HT1080 (cell line): ENCODE measurements at places on chromosomes 3 and 15. TPM values are rescaled to one million over a fixed set of nuclear protein-coding genes. Genes with fewer than 3 reads are reported as not detected.
A peak's percentile ranks its signal among the peaks of the same experiment; 100 is the strongest.

DNA sequence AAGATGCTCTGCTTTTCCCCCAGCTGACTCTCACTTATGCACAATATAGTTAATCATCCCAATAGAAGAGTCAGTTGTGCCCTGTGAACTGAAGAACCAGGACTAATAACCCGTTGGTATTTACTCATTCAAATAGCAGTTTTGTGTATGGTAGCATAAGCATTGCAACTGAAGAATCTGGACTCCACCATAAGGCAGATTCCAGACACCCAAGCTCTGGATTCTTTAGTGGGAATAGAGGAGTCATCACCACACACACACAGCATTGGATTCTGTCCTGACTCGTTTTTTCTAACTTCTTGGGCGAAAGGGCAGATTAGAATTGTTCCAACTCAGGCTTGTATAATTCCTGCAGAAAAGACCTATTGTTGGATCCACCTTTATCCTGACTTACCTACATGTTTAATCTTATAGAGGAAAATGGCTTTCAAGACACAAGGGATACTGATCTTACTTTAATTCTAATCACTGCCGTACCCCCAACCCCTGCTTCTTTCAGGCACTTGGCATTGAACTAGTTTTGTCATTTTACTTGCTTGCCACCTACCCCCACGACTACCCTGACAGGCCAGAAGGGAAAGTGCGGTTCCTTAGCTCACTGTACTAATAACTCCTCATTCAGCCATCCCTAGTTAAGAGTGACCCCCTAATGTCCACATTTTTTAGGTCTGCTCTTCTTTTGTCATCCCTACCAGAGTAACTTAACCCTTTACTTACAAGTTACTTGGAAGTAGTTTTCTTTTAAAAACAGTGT lies 42.3 kb downstream of the NKIRAS1 start:
- no peak for DNase-seq

GRCh38 chr3:150132101-150132749 lies 161.5 kb upstream of the PFN2 start:
- peak; percentile 55 for DNase-seq

- no peak for DNase-seq
Measured at GRCh38 chr15:99632521-99632920, 66.7 kb downstream of the MEF2A start.

DNA sequence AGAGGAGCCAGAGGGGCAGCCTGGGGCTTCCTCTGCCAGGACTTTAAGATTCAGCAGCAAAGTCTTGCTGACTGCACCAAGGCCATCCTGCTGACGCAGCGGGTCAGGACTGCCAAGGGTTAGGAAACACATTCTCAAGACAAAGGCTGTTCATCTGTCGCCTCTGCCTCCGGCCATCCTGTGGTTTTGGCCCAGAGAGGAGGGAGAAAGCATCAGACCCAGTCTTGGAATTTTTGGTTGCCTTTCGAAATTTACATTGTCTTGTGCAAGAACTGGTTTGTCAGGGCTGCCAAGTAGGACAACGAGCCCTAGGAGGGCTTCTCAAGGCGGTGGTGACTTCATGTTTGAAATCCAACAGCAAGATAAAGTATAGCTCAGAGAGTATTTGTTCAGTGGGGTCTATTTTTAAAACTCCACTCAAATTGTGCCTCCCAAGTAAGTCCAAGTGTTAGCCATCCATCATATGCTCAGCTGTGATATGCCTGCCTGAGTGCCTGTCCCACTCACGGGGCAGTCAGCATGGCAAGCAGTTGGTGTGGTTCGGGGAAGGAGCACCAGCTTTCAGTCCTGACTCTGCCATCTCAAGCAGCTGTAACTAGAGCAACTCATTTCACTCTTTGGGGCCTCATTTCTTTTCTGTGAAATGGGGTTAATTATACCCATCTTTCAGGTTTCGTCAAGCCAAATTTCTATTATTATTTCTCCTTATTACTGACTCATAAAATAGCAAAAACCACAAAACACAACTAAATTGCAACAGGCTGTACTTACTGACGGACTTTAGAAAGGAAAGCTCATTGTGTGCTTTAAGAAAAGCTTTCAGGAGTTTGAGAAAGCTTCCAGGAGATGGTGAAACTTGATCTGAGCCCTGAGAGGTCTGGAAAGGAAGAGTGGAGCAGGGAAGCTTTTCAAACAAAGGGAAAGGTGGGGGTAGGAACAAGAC lies 42.4 kb upstream of the RHO start:
- peak; percentile 75 for DNase-seq

GOLGA8N gene
- 0.33 and 0.80 TPM in 2 replicates for total RNA-seq

- DNase-seq: peak; percentile 10
Measured at GRCh38 chr3:118729546-118729945, 305.1 kb downstream of the IGSF11 start.

GRCh38 chr3:177536873-177537272 lies 339.6 kb upstream of the TBL1XR1 start:
- no peak for DNase-seq

GRCh38 chr15:34109797-34110663 lies 8.1 kb downstream of the PGBD4 start:
- peak; percentile 47 for DNase-seq

LRRC2 gene
- 0.19 and 0.20 TPM in 2 replicates for total RNA-seq

SST gene
- total RNA-seq: not detected in 2 replicates

LMAN1L gene
- 0.05 TPM in 1 of 2 replicates, not detected in the other for total RNA-seq

TCF12 gene
- 66.5 and 96.2 TPM in 2 replicates for total RNA-seq

CLN6 gene
- 36.2 and 62.8 TPM in 2 replicates for total RNA-seq

- peak; percentile 81 for DNase-seq
Measured at GRCh38 chr3:160003520-160004128, 15.0 kb downstream of the IL12A start.

LYZL4 gene
- total RNA-seq: not detected in 2 replicates

PEX5L gene
- total RNA-seq: 1.5 and 1.7 TPM in 2 replicates

ADAMTS9 gene
- 1.8 and 2.4 TPM in 2 replicates for total RNA-seq

DNA sequence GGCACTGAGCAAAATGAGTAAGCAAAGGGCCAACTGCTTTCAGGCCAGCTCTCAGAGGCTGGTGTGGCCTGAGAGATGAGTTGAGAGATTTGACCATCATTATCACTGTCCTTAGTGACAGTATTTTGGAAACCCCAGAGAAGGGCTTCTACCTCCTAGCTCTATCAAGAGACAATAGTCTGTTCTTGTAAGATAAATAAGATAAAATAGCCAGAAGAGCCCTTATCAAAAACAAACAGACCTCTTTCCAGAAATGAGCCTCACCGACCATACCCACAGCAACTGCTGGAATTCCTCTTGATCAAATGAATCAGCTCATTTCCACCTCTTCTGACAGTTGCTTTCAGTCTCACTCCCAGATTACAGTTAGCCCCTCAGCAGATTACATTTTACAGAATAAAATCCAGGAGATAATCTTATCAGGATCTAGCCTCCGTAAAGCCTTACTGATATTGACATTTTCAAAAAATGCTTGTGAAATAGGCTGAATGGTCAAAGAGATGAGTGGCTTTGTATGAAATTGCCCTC lies 4.5 kb downstream of the HDC start:
- DNase-seq: no peak

GRCh38 chr3:177981576-177981975 lies 554.7 kb upstream of the KCNMB2 start:
- no peak for DNase-seq

ZNF80 gene
- total RNA-seq: not detected in 2 replicates

TERC gene
- total RNA-seq: 52.4 and 143 TPM in 2 replicates

DNA sequence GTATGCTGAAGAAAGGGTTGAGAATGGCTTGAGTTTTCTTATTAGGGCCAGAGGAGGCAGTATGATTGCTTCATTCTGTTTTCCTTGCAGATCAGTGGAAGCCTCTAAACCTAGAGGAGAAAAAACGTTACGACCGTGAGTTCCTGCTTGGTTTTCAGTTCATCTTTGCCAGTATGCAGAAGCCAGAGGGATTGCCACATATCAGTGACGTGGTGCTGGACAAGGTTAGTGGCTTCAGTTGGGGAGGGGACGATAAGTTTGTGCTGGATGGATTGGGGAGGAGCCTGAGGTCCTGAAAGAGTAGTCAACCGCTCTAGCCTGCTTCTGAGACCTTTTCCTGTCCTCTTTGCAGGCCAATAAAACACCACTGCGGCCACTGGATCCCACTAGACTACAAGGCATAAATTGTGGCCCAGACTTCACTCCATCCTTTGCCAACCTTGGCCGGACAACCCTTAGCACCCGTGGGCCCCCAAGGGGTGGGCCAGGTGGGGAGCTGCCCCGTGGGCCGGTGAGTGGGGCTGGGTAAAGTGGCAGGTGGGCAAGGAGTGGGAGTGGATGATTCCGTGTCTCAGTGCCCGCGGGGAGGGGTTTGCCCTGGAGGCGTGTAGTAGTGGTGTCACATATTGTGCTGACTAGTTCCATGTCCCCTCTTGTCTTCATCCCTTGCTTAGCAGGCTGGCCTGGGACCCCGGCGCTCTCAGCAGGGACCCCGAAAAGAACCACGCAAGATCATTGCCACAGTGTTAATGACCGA lies 8.5 kb downstream of the EIF4G1 start:
- no peak for DNase-seq

DNA sequence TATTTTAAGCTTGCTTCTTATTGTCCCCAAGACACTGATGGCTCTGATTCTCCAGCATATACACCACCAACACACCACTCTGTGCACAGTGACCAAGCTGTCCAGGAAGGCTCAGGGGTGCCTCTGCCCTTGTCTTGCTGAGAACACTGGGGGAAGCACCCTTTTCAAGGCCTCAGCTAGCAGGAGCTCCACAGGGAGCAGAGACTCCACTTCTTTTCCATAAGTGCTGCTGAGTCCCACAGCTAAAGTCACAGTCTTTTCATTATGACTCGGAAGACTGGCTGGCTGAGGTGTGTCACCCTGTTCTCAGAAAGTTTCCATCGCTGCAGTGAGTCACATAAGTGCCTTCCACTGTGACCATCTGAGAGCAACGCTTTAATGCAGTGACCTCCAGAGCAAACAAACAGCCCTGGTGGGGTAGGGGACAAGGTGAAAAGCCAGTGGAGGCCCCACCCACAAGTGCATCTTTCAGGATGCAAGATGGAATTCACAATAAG lies 226.9 kb upstream of the CHRNA7 start:
- no peak for DNase-seq

DNA sequence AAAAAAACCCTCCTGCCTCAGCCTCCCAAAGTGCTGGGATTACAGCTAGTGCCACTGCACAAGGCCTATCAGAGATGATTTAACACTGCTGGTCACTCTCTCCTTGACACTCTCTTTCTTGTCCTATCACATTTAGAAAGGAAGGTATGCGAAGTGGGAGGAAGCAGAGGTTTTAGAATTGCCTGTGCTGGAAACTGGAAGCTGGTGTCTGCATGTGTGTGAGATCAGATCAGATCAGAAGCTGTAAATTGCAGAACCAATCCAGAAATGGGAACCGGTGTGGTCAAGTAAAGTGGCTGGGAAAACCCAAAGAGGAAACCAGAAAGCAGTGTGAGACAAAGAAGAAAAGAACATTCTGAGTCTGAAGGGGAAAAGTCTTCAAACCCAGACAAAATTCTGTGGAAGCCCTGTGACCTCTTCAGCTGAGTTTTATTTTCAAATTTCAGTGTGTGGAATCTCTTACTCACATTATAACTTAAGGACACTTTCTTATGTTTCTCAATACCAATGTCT lies 2.8 kb downstream of the EFHB start:
- DNase-seq: no peak

DNA sequence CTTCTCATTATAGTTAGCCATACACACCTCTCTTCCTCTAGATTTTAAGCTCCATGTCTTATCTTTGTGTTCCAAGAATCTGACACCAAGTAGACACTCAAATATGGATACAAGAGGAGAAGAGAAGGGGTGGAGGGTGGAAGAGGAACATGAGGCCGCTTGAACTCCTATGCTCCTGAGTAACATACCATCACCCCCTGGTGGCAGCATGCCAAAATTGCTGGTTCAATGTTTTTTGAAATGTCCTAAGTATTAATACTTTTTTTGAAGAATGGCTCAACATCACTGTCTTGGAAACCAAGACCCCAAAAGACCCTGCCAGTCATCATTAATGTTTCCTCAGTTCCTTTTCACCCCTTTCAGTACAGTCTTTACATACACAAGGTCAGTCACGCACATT lies 71.8 kb upstream of the HACD2 start:
- no peak for DNase-seq

GOLGA8T gene
- total RNA-seq: 0.06 and 0.17 TPM in 2 replicates

GRCh38 chr3:63967675-63968611 lies 55.4 kb downstream of the PSMD6 start:
- peak; percentile 44 for DNase-seq

GPR62 gene
- 0.08 and 0.23 TPM in 2 replicates for total RNA-seq

- DNase-seq: no peak
Measured at GRCh38 chr3:129197321-129197720, 13.6 kb upstream of the CNBP start.

GOLGA8Q gene
- 0.10 TPM in 1 of 2 replicates, not detected in the other for total RNA-seq

- DNase-seq: peak; percentile 57
Measured at GRCh38 chr15:85485956-85486567, 105.7 kb downstream of the AKAP13 start.

SCAMP2 gene
- 17.1 and 32.1 TPM in 2 replicates for total RNA-seq

SERPINI2 gene
- total RNA-seq: not detected in 2 replicates

DNA sequence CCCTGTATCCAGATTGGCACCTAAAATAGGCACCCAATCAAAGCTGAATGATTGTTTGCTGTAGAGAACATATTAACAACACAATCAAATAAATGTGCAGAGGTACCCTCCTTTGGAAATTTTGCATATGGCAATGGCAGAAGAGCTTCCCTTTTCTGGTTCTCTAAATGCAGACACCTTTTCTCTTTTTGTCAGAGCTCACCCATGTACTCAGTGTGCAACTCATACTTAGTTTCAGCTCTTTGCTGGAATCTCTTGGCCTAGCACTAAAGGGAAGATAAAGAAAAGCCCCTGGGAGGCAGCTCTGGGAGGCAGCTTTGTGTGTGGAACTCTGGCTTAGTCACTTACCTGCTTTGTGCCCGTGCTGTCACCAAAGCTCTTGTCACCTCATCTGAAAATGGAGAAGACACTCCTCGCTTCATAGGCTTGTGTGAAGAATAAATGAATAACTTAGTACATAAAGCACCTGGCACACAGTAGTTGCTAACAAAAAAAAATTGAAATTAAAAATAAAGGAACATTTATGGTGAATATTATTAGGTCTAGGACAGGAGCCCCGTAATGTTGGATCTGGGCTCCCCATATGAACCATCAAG lies 28.8 kb downstream of the ST6GAL1 start:
- no peak for DNase-seq

CLDND1 gene
- total RNA-seq: 43.4 and 74.0 TPM in 2 replicates

DNA sequence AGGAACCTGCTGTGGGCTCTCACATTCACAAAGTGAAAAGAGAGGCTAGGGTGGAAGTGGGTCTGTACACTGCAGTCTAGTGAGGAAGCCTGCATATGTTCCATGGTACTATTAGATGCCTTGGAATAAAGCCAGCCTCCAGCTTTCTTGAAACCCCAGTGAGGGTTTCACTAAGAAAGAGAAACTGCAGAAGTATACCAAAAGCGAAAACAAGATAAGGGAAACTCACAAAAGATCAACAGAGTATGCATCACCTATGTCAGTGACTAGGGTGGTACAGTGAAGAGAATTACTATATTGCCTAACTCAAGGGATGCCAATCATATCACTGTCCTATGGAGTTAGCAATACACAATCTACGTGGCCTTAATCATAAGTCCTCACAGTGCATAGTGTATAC lies 212.5 kb upstream of the GADL1 start:
- no peak for DNase-seq

SYNM gene
- total RNA-seq: 0.82 and 0.94 TPM in 2 replicates

SERINC4 gene
- total RNA-seq: 0.13 and 0.18 TPM in 2 replicates

CLDN18 gene
- total RNA-seq: not detected in 2 replicates

- DNase-seq: peak; percentile 42
Measured at GRCh38 chr3:183300996-183301562, 48.0 kb downstream of the B3GNT5 start.

CKMT1A gene
- 0.26 TPM in 1 of 2 replicates, not detected in the other for total RNA-seq
